Activated T-helper 1 cell treated with anti-CD3 and anti-CD28 coated beads, Interleukin-12 subunit alpha, Interleukin-12 subunit beta, Interleukin-2, Interleukin-4 antibody, amounts not matched to agents 30 ng/mL and 10 ng/mL and 1 ng/mL, durations not matched to agents 14 hours and 24 hours and 36 hours (primary cell): ENCODE measurements at places on chromosomes 12 and 14.

DNA sequence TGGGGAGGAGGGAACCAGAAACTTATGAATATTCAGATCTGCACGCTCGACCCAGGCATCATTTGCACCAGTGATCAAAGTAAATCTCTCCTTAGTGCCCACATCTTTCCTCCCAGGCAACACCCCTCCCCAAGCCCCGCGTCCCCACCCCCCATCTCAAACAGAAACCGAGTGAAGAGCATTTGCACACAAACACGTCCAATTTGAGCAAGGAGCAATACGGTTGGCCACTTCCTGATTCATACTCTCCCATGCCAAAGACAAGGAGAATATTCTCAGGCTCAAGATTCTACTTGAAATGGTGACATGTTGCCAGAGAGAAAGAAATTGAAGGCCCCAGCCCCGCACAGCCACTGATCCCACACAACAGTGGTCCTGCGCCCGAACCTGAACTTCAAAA lies 7.1 kb downstream of the FOXN3 start:
- DNase-seq = no peak

DNA sequence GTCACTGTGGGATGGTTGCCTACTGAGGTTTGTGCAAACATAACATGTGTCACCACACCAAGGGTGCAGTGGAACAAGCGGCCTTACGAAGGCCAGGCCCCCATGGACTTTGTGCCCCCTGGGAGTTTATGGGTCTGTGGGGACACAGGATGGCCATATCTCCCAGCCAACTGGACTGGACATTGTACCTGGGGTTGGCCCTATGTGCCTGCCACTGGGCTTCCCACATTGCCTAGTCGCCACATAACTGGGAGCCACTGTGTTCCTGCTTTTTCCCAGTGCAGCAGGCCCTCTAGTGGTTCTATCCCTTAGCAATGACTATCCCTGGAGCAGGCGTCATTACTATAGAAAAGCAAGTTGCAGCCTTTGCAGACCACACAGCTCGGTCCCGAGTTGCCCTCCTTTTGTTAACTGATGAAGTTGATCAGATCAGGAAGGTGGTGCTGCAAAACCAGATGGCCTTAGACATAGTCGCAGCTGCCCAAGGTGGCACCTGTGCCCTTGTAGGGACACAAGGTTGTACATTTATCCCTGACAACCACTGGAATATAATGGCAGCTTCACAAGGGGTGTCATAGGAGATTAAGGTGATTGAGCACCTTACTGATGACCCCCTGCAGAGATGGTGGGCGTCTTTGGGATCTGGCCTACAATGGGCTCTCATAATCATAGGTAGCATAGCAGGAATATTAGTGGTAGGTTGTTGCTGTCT lies 15.2 kb upstream of the RNASE12 start:
- DNase-seq = no peak

- no peak for DNase-seq
These were observed 347.4 kb upstream of the PRICKLE1 start for GRCh38 chr12:42936991-42937390.

- no peak for DNase-seq
These were observed 5.5 kb upstream of the VASH1 start for GRCh38 chr14:76755610-76756370.

GRCh38 chr12:77032406-77032805 lies 33.0 kb downstream of the E2F7 start:
- DNase-seq = no peak

DNA sequence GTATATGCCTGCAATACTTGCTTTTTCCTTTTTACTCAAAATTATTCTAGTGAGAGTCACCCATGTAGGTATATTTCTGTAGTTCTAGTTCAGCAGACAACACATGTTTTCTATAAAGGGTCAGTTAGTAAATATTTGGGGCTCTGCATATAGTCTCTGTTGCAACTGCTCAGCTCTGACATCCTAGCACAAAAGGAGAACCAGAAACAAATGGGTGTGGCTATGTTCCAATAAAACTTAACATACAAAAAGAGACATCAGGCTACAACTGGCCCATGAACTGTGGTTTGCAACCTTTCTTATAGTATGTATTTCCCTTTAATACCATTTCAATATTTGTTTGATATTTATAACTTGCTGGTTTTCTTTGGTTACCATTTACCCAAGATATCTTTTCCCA lies 11.9 kb downstream of the NT5DC3 start:
- no peak for DNase-seq

DNA sequence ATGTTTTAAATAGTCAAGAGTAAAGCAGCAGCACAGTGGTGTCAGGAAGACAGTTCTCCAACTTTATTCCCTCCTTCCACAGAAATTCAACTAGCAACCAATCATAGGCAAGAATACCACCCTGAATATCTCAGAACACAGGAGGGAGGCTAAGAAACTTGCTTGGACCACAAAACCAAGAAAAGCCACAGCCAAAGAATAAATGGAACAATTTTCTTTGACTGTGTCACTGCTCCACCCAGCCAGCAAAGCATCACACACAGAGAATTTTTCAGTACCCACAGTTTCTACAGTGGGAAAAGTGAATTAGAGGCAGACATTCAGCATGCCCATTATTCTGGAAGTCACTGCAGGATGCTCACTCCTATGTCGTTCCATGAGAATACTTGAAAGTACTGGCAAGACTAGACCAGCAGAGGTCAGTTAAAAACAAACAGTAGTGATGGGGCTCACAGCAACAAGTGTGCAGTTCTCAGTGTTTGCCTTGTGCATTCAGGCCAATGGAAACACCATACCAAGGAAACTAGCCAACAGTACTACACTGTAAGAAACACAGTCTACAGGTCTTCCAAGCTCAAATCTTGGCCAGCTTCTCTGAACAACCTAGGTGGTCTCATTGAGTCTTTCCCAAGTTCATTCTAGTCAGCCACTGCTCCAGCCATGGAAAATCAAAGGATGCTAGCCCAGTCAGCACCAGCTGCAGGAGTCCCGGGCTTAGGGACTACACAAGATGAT lies 56.8 kb upstream of the FOXG1 start:
- DNase-seq = no peak

GRCh38 chr12:30909349-30910037 lies 17.1 kb upstream of the TSPAN11 start:
- no peak for DNase-seq

- DNase-seq = no peak
These were observed 77.7 kb upstream of the FRMD6 start for GRCh38 chr14:51574009-51574408.

- DNase-seq = no peak
These were observed 88.4 kb downstream of the TMCC3 start for GRCh38 chr12:94561943-94562411.

- DNase-seq = no peak
These were observed 64.1 kb downstream of the LRP6 start for GRCh38 chr12:12202747-12203146.

DNA sequence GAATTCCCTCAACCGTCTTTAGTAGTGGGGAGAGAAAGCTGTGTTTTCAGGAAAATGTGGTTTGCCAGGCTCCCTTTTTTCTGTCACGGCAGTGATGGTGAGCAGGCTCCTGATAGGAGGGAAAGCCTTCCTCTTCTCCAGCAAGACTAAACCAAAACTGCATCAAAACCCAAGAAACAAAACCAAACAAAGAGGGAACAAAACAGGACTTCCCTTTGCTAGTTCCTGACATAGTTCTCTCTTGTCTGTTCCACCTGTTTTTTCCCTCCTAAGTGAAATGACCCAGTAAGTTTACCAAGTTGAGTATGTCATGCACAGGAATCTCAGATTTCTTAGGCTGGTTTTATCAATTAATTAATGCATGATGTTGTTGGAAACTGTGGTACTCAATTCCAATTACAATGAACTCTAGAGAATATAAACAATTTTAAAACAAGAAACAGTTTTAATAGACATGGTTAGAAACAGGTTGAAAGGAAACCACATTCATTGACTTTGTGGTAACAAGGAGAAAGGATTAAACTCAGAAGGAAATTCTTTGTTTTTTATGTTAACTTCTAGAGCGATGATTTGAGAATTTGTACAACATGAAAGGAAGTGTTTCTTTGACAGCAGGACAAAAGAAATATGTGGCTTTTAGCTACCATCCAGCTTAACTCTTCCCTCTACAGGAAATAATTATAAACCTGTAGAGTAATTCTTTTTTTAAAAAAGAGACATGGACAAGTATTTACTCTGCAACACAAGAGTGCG lies 23.0 kb upstream of the CSRP2 start:
- no peak for DNase-seq

- no peak for DNase-seq
These were observed 122.9 kb upstream of the AEBP2 start for GRCh38 chr12:19316425-19316824.

DNA sequence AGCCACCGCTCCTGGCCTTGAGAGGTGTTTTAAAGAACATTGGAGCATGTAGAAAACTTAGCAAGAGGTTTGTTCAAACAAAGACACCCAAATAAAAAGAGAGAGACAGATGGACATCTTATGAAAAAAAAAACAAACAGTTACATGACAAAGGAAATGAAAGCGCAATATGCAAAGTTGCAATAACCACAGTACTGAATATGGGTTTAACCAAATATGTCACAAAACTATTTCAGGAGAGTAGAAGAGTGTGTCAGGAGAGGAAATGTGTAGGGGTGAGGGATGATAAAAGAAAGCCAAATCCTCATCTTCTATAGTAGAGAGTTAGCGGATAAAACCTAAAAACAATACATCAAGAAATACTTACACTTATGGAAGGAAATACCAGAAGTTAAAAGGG lies 98.4 kb downstream of the GTF2A1 start:
- no peak for DNase-seq

- no peak for DNase-seq
These were observed 37.5 kb downstream of the EMP1 start for GRCh38 chr12:13233830-13234641.
